ENCODE measurements at places on chromosomes 1 and 21.

DNA sequence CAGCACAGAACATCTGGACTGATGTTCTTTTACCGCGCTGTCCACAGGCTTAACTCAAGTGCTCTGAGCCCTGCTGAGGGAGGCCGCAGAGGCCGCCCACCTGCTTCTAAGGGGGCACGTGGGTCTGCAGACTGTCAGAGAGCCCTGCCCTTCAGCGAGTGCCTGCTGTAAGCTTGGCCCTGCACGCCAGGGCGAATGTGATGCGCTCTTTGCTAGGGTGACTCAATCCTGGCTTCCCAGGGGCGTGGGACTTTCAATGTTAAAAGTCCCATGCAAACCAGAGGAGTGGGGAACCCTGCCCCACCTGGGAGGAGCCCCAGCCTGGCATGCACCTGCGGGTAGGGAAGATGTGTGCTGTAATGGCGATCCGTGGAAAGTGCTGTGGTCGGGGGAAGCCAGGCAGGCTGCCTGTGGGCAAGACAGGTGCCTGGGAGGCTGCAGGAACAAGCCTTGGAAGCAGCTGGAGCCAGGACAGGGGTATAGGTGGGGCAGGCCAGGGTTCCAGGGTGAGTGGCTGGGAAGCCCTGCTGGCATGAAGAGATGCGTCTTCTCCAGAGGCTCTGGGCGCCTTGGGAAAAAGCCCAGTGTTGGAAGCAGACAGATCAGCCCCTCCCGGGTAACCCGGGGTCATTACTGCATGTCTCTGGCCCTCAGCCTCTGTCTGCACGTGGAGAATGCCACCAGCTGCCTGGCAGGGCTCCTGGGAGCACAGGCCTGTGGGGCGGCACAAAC is 594 bp upstream of the PANK4 start:
- peak; percentile 43 for DNase-seq

GRCh38 chr1:56481140-56481694 is 98.1 kb downstream of the PLPP3 start:
- no peak for DNase-seq

- DNase-seq = peak; percentile 33
These were observed 75.4 kb downstream of the DPT start for GRCh38 chr1:168653567-168653966.

DNA sequence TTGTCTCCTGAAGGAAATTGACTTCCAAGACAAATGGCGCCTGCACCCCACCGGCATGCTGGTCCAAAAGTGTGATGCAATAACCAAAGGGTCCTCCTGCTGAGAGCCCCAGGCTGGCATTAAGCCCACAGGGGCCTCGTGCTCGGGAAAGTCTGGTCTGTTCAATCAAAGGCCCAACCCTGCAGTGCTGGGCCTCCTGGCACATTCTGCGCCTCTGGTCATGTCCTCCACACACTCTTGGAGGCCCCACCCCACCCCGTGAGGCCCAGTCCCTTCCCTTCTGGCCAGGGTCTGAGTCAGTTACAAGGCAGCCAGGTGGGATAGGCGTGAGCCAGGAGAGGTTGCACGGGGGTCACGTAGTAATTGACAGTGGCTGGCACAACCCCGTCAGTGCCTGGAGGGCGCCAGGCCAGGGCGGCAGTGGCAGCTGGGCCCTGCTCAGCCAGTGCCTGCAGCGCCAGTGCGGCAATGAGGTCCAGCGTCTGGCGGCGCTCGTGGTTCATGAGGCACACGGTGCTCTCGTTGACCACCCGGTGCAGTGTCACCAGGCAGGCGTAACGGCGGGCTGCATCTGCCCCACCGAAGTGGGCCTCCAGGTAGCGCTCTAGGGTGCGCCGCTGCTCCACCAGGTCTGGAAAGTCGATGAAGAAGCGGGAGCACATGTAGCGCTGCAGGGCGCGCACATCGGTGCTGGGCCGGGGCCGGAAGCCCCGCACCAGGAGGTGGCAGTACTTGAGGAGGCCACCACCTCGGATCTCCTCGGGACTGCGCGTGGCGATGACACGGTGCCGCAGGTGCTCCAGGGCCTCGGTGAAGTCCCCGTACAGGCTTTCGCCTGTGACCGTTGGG is 6.8 kb downstream of the TENT5B start:
- DNase-seq = no peak

DNA sequence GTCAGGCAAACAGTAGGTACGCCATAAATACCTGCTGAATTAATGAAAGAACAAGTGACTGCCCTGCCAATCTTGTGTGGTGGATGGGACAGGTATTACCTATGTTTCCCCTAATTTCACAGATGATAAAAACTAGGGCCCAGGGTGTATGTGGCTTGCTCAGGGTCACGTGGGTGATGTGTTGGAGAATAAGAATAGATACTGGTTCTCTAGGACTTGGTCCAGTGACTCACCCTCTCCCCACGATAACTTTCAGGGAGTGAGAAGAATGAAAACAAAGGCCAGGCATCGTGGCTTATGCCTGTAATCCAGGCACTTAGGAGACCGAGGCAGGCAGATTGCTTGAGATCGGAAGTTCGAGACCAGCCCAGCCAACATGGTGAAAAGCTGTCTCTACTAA is 26.7 kb downstream of the SLC26A9 start:
- DNase-seq = peak; percentile 32

DNA sequence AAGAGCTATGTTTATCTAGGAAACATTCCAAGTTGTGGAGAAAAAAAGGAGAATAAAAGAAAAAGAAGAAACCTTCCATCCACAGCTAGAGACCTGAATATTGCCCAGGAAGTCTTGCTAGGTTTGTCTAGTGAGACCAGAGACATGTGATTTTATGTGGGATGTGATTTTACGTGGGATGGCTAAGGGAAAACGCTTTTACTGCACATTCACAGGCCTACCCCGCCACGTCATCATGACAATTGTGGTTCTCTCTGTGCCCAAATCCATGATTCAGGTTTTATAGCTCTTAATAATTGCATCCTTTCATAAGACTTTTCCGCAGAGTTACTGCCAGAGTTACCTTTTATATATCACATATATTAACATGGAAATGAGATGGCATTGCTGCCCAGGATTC is 86.4 kb upstream of the SSX2IP start:
- no peak for DNase-seq

- DNase-seq = no peak
These were observed 351 bp downstream of the MIXL1 start for GRCh38 chr1:226223786-226224244.

- no peak for DNase-seq
These were observed 16.4 kb upstream of the SEMA4A start for GRCh38 chr1:156136970-156137483.

GRCh38 chr1:19312782-19313635 is 883 bp downstream of the SLC66A1 start:
- DNase-seq = no peak

All from HCEC 1CT (cell line).